Activated naive CD4-positive, alpha-beta T cell treated with anti-CD3 and anti-CD28 coated beads, Interleukin-2, amount 50 U/mL, for 72 hours (primary cell): ENCODE measurements at places on chromosomes 5 and 9. TPM values are rescaled to one million over a fixed set of nuclear protein-coding genes. Genes with fewer than 3 reads are reported as not detected.

DNA sequence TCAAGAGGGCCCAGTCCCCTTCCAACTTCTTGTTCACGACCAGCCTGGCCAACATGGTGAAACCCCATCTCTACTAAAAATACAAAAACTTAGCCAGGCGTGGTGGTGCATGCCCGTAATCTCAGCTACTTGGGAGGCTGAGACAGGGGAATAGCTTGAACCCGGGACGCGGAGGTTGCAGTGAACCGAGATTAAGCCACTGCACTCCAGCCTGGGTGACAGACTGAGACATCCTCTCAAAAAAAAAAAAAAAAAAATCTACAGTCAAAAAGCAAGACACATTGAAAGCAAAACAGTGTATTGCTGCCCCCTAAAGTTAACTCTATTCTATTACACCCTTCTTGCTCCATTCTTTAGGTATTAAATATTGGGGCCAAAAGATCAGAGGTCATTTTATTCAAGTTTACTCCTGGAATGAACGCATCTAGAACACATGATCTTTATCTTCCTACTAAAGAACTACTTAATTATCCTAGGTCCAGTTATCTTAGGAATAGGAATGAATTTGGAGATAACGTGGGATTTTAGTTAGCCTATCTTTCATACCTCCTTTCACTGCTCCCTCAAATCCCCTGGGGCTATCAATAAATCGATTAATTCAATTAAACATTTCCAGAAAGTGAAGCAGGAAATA lies 2.4 kb downstream of the ATG12 start:
- DNase-seq = peak; percentile 13

DNA sequence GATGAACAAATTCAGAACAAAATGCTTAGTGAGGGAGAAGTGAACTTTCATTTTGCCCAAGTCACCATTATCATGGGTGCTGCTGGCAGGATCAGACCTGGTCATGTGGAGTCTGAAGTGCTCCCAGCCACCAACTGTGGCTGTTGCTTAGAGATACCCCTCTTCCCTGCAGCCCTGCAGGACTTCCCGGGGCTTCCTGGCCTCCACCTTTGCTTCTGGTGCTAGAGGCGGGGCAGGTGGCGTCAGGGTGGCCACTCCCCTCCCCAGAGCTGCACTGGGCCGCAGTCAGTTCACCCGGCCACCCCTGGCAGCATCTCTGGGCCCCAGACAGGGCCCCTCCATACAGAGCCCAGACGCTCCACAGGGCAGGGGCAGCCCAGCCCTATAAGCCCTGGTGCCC lies 30.0 kb upstream of the SLC12A7 start:
- DNase-seq = no peak

- DNase-seq = no peak
Measured at GRCh38 chr9:20528253-20528652, 94.0 kb downstream of the MLLT3 start.

DNA sequence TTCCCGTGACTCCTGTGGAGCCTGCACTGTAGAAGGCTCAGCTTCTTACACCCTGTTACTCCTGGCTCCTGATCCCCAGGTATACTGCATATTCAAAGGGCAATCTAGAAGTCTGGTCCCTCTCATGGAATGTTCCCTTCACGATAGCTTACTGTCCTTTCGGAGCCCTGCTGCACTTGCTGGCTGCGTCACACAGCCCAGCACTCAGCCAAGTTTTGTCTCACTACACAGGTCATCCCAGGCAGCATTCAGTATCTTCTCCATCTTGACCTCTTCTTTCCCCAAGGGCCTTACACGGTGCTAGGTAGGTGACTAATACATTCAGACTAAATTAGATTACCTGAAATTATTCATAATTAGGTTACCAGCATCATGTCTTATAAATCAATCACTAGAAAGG lies 123.7 kb downstream of the WDR41 start:
- no peak for DNase-seq

- no peak for DNase-seq
Measured at GRCh38 chr9:1717882-1718281, 297.3 kb upstream of the SMARCA2 start.

Gene MCC
- total RNA-seq = 0.89 TPM

DNA sequence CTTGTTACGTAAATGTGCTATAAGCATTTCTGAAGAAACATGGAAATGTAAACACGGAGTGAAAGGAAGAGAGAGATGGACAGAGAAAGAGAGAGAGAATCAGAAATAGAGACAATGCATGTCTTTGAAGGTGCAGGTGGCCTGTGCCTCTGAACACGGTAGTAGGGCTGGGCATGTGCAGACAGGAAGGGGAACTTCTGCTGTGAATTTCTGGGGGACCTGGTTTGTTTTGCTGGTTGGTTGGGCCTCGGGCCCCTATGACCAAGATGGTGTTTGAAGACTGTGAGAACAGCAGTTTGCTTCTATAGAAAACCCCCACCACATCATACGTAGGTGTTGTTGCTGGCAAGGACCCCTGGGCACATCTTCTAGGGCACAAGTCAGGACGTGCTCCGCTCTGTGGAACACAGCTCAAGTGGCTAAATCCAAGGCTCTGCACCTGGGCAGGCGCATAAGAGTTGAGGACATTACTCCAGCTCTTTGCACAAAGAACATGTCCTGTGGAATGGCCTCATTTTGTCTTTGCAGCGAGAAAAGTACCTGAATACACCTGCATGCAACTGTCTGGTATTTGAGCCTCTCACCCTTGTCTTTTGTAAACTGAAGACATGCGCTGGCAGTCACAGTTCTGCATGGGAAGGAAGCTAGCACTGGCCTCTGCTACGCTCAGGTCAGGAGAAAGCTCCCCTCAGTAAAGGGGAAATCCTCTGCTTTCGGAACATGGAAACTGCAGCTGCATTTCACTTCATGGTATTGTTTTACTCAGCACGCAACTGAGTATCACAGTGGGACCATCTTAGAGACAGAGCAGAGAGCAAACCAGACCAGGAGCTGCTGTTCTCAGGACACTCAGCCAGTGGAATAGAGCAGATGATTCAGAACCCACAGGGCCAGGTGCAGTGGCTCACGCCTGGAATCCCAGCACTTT lies 2.7 kb downstream of the OR2V2 start:
- DNase-seq = no peak
